Kidney tubule cell (primary cell): ENCODE measurements at places on chromosomes 3 and 15.

- no peak for DNase-seq
Measured at GRCh38 chr15:39265261-39265660, 315.6 kb upstream of the THBS1 start.

GRCh38 chr3:146161663-146162002 lies 649 bp upstream of the PLOD2 start:
- DNase-seq, result no peak

- DNase-seq, result no peak
Measured at GRCh38 chr15:64029633-64030032, 16.7 kb downstream of the DAPK2 start.

- DNase-seq, result no peak
Measured at GRCh38 chr3:194792368-194792767, 106.7 kb downstream of the FAM43A start.

DNA sequence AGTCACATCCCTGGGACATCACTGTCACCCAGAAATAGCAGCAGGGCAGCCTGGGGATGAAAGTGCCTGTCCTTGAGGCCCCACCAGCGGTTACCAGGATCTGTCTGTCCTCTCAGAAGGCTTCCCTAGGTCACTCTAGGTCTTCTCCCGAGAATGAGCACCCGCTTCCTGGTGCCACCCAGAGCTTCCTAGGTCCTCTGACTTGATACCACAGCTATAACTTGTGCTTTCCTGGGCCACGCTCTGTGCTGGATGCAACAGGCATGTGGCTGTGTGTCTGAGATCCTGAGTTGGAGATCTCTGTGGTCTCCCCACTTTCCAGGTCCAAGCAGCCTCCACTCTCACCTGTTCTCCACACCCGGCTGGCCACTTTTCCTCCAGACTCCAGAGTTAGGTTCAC lies 25.8 kb downstream of the ARNT2 start:
- DNase-seq, result no peak

DNA sequence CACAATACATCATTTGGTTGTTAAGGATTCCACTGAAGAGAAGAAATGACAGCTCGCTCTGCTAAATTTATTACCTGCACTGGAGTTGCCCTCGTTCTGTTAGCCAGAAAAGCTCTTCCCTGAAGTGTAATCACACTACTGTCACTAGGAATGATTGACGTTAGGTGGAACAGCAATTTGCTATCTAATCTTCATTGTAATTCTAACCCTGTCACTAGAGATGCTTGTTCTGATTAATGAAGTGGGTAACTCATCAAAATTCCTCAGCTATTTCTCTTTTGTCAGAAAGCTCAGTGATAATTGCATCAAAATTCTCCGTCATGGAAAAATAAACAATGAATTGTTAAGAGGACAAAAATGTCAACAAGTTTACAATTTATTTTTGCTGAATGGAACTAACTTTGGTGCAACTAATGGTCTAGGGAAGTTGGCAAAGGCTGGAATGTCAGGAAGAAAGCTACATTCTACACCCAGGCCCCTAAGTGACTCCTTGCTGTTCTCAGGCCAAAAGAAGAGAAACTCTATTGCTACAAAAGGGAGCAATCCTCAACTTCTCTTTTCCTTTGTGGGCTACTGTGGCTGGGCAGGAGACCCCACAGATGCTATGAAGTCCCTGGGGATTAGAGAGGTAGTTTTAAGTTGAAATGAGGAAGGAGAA lies 34.1 kb downstream of the CCDC191 start:
- DNase-seq, result no peak
